ENCODE measurements at places on chromosomes 5 and 9.

GRCh38 chr9:74953235-74953751 lies 581 bp upstream of the C9orf40 start:
- DNase-seq = no peak

DNA sequence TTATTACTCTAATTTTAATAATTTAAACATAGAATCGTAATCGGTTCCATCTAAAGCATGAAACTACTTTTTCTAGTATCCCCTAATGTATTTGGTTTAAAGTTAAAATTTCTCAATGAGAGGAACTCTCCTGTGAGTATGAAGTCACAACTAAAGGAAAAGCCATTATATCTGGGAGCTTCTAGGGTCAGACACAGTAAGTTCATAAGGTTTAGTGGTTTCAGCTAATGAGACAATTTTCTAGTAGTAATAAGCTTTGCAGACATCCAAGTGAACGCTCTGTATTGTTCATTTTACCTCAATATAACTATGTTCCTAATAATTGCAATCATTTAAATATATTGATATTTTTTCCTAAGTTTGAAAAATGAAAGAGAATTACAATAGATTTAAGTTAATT lies 364.4 kb upstream of the CDH9 start:
- no peak for DNase-seq

DNA sequence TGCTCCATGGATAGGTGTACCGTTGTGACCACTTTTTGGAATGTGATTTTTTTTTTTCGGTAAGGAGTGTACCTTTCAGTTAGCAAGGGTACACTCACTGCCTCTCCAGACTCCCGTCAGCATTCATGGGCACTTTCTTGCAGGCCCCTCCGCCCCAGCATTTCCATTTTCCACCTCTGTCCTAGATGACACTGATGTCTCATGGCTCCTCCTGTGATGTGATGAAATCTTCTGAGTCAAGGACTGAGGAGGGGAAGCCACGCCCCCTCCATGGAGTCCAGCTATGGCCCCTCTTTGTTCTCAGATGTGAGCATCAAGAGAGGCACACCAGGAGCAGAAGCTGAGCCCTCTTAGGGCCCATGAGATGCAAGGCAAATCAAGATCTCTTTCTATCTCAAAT lies 61.8 kb downstream of the CTSL start:
- DNase-seq = no peak

DNA sequence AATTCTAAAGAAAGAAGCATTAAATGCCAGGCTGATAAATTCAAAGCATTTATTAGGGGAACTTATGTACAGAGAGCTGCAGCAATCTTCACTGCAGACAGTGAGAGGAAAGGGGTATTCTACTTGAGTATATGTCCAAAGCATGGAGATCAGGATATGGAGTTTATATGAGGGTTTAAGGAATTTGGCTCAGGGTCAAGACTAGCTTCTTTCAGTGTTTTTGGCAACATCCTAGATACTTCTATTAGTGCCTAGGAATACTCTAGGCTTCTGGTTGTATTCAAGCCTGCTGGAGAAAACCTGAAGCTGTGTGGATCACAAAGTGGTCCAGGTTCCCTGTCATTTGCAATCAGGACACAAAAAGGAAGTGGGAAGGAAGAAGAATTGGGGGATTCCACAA lies 194.6 kb downstream of the CETN3 start:
- no peak for DNase-seq

DNA sequence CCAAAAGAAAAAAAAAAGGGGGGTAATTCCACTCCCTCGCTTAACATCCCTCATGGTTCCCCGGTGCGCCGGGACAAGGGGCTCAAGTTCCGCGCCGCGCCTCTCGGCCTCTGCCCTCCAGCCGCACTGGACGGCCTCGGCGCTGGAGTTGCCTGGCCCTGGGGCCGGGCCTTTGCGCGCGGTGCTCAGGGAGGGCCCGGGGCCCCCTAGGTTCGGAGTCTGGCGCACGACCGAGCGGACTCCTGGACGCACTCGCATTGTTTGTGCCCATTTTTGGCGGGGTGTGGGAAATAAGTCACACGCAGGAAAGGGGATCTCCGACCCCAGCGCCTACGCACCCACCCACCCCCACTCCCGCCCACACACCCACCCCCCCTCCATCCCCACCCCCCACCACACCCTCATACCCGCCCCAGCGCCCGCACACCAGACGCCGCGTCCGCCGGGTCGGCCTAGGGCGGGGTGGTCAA lies 381 bp downstream of the MED22 start:
- no peak for DNase-seq

- DNase-seq = no peak
Measured at GRCh38 chr5:175728885-175729828, 71.3 kb downstream of the HRH2 start.

- no peak for DNase-seq
Measured at GRCh38 chr5:118791926-118792734, 196.2 kb downstream of the DTWD2 start.

DNA sequence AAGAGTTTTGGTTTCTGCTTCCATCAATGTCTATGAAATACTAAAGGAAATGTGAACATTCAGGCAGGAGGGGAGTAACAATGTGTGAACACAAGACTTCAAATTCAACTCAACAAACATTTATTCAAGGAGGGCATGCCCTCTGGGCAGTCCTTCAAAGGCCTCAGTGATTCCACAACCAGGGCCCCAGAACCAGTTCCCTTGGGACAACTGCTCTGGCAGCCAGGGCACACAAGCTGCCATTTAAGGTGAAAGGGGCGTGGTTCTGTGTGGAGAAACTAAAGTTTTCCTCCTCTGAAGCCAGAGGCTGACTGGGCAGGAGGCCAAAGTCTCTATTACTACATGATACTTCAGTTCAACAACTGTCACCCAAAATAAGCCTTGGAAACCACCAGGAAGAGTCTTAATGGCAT lies 3.2 kb downstream of the RBM18 start:
- DNase-seq = no peak

DNA sequence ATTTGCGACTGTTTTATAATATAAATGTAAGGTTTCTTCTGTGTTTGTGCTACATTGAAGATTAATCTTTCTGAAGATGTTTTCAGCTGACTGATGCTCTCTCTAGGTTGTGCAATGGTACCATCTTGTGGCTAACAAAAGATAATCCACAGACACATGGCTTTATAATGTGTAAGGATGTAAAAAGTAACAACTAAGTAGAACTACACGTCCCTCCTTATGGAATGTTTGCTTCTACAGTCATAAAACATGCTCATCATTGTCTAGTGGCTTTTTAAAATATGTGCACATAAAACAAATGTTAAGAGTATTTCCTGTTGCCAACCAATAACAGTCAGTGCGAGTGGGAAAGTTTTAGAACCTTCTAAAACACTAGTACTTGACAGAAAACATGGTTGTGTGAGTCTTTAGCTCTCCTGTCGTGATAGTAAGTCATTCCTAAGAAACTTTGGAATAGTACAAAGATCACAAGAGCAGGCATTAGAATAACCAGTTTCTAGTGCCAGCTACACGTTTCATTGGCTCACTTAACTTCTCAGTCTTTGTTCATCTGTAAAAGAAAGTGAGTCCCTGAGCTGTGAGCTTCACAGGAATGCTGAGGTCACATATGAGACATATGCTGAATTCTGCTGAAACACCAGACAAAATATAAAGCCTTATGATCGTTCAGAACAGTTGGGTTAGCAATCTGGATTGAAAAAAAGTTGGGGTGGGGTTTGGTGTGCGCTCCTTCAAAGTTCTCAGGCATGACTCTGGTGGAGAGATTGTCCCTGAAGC lies 75.7 kb upstream of the GLIS3 start:
- DNase-seq = no peak

GRCh38 chr5:60232036-60232795 lies 338.7 kb upstream of the PDE4D start:
- no peak for DNase-seq

- DNase-seq = no peak
Measured at GRCh38 chr5:148465381-148466235, 81.8 kb downstream of the FBXO38 start.

GRCh38 chr5:90201923-90202322 lies 207.6 kb downstream of the CETN3 start:
- DNase-seq = no peak

DNA sequence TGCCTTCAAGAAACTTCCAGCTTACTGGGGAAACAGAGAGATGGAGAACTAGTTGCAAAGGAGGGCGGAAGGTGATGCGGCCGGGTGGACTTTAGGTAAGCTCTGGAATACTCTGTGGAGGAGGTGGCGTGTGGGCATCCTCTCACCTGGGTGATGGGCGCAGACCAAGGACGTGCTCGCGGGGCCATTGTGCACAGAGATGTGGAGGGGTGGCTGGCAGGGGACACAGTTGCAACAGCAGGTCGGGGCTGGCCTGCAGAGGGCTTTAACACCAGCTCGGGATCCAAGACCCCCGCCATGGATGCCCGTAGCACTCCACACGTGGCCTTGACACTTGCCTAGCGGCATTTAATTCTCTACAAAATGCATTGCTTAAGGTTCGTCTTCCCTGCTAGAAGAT lies 26.6 kb downstream of the IER5L start:
- DNase-seq = no peak

DNA sequence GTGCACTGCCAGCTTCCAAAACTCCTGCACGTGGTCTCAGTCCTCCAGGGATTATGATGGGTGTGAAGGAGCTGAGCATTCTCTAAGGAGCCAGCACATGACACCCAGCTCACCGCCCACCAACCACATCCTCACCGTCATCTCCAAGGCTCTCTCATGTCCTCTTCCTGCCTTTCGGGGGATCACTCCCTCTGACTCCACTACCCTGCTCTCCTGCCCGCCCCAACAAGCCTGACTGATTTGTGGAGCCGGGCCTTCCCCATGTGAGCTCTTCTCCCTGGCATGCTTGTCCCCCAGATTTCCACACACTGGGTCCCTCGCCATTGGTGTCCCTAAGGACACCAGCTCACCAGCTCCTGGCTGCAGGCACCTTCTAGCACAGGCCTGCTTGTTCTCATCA lies 1.9 kb downstream of the ABO start:
- DNase-seq = no peak

DNA sequence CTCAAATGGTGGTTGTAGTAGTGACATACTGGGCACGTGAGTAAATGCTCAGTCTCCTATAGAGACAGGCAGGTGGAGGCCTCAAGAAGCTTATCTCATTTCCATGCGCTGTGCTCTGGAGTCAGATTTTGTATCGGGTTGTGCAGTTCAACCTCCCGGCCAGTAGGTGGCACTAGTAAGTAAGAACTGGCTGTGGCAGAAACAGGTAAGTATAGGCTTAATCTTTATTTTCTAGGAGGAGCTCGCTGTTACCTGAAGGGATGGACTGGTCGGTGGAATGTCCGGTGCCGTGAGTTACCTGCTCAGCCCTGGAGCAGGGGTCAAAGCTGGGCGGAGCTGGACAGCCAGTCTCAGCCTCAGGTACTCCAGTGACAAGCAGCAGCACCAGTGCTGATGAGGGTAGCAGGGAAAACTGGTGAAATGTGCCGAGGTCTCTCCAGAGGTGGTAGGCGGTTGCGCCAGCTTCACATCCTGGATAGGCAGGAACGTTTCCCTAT lies 880.1 kb upstream of the SEMA6A start:
- no peak for DNase-seq

DNA sequence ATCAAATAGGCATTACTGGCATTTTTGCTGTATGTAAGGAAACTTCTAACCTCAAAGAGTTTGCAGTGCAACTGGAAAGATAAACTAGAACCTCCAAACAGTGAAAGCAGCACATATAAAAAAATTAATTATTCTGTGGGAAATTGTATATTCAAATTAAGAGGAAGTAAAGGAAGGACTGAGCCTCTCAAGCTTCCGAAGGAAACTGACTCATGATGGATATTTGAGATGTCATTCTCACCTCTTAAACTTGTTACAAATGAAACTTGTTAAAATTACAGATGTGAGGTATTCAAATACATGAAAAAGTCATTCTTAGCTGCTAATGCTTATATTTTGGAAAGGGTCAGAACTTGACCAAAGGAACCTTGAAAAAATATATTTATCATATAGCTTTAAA lies 538.7 kb downstream of the PDE4D start:
- no peak for DNase-seq

- DNase-seq = no peak
Measured at GRCh38 chr9:26779062-26779461, 113.5 kb downstream of the CAAP1 start.

GRCh38 chr5:80117446-80117845 lies 82.3 kb downstream of the THBS4 start:
- DNase-seq = no peak

- DNase-seq = no peak
Measured at GRCh38 chr9:112000743-112001142, 104.1 kb downstream of the UGCG start.
